ENCODE measurements at places on chromosomes 1 and 21. TPM values are rescaled to one million over a fixed set of nuclear protein-coding genes. Genes with fewer than 3 reads are reported as not detected.

The PTGER3 gene
- not detected for total RNA-seq

The C1orf210 gene
- not detected for total RNA-seq

The C1orf94 gene
- not detected for total RNA-seq

The YOD1 gene
- 6.4 TPM for total RNA-seq

The OR2AK2 gene
- total RNA-seq = not detected

The CRP gene
- total RNA-seq = not detected

The ACKR1 gene
- not detected for total RNA-seq

The CELA2B gene
- total RNA-seq = 0.29 TPM

The TCHH gene
- 0.25 TPM for total RNA-seq

The NHLH1 gene
- 0.48 TPM for total RNA-seq

The FOXO6 gene
- 0.62 TPM for total RNA-seq

The DCDC2B gene
- total RNA-seq = not detected

The GJA5 gene
- 0.03 TPM for total RNA-seq

The INKA2 gene
- total RNA-seq = 1.9 TPM

The DDR2 gene
- 0.37 TPM for total RNA-seq

The LRRIQ3 gene
- 0.51 TPM for total RNA-seq

Measured in A549 treated with CORT108297 at 1 μM for 4 hours (cell line).